Stimulated activated CD4-positive, alpha-beta T cell treated with anti-CD3 and anti-CD28 coated beads, Interleukin-2, amount 100 ng/mL, for 48 hours (primary cell): ENCODE measurements at places on chromosomes 5 and 9.

DNA sequence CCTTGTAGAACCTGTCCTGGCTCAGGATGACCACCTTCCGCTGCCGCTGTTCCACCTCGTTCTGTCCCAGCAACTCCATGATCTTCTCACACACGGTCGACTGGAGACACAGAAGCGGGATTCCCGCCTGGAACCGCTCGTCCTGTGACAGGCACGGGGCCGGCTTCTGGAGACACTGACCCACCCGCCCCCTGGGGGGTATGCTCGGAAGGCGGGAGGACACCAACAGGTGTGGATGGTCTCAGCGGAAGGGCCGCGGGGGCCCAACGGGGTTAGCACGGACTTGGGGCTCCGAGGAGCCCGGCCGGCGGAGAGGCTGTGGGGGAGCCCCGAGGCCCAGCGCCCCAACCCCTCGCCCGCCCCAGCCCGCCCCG, 530 bp downstream of the UCK1 start:
- DNase-seq: no peak

- DNase-seq: no peak
Measured at GRCh38 chr5:104266161-104266560, 703.6 kb upstream of the NUDT12 start.

DNA sequence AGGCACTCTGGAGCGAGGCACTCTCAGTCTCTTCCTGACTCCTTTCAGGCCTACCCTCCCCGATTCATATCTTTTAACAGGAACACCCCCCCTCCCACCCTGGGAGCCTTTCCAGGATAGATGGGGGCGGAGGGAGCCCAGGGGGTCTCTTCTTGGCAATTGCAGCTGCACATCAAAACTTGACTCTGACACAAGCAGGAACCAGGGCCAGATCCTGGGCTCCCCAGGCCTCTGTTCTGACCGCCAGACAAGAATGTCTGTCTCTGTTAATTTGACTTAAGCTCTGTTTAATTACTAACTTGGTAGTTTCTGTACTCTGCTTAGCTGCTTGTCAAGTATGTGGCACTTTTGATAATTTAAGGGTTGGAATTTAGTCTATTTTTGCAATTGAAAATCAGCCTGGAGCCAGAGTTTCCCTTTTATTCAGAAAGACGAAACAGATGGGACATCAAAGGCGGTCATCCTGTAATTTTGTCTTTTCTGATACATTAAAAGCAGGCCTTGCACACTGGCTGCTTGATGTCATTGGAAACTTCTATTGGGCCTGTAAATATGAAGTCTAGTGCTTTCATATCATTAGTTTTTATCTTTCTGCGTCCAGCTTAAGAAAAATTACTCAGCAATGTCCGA, 43.3 kb downstream of the ACTL7B start:
- no peak for DNase-seq

- peak; percentile 28 for DNase-seq
Measured at GRCh38 chr9:99822109-99822805, 572 bp downstream of the NR4A3 start.

GRCh38 chr9:114282926-114283325, 40.0 kb upstream of the ORM1 start:
- DNase-seq: no peak

DNA sequence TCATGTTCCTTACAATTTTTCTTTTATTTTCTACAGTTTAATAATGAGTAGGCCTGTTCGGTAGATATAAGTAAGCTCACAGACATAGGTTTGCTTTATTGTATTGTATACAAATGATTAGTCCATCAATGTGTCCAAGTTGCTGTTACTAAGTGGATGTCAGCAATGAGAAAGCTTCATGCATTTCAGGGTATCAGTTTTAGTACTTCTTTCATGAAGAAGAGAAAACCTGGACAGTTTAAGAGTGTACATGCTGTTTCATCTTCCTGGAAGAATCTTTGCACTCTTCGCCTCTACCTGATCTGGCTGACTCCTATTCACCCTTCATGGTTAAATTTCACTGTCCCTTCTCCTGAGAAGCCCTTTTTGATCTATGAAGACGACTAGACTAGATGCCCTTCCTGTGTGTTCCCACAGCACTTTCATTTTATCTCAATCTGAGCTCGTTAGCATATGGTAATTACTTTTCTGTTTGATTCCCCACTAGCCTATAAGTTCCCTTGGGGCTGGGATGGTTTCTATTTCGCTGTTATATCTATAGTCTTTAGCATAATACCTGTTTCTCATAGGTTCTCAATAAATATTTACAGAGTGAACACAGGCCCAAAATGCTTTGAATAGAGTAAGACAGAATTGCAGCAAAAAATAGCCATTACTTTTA, 70.7 kb downstream of the CETN3 start:
- no peak for DNase-seq

- DNase-seq: no peak
Measured at GRCh38 chr5:140628711-140629110, 4.3 kb downstream of the CD14 start.

GRCh38 chr9:16364347-16364746, 506.1 kb downstream of the BNC2 start:
- no peak for DNase-seq

- no peak for DNase-seq
Measured at GRCh38 chr9:2424619-2425033, 197.0 kb upstream of the VLDLR start.

- DNase-seq: no peak
Measured at GRCh38 chr5:81188962-81189361, 44.2 kb upstream of the CKMT2 start.

DNA sequence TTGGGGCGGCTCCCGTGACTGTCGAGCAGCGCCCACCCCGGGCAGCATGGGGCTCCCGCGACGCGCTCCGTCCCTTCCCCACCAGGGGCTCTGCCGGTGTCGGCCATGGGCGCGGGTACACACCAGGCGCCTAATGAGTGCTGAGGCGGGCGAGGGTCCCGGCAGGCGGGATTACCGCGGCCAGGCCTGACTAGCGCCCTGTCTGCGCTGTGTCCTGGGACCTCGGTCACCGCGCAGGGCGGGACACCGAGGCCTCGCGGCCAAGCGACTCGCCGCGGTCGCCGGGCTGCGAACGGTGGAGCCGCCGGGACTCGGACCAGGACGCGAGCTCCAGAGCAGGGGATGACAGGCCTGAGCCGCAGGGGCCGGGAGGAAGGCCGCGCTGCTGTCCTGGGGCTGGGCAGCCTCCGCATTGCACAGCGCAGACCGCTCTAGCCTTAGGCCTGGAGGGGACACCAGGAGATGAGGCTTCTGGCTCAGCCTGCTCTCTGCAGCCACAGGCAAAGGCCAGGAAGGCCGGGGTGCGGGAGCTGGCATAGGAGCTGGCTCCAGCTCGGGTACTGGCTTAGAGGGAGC, 14.1 kb downstream of the LCN10 start:
- DNase-seq: no peak

DNA sequence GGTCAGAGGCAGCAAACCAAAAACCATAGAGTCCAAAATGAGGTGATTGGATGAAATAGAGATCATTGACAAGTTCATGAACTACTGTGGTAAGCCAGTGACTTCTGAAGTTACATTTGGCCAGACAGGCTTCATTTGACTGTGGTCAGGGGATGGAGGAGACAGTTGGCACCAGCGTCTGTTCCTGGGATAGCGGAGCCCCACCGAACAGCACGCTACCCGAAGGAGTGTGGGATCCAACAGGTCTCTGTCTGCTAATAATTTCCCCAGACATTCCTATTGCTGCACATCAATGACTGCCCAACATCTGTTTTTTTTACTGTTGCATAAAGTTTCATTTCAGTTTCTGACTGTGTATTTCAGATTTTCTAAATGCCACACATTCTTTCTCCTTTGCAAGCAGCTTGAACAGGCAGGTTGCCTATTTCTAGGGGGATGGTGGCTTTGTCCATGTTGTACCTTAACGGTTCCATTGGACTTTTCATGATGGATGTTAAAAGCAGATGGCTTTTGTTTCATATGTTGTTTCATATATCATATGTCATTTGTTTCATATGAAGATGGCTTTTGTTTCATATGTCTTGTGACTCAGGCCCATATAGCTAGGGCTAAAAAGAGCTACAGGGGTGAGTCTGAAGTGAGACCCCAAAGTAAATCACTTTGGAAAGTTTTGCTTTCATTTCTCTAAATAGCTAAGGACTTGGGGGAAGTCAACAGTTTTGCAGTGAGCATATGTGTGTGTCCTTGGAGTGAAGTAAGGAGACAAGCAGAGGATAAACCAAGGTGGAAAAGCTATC, 180.8 kb downstream of the GOLPH3 start:
- no peak for DNase-seq

- no peak for DNase-seq
Measured at GRCh38 chr9:78001946-78002731, 29.5 kb downstream of the GNAQ start.

- DNase-seq: peak; percentile 89
Measured at GRCh38 chr9:131349881-131350563, 43.9 kb upstream of the PRRC2B start.

GRCh38 chr5:122155546-122155945, 26.2 kb downstream of the ZNF474 start:
- DNase-seq: no peak

GRCh38 chr9:119370816-119371215, 1.6 kb upstream of the BRINP1 start:
- DNase-seq: peak; percentile 4

DNA sequence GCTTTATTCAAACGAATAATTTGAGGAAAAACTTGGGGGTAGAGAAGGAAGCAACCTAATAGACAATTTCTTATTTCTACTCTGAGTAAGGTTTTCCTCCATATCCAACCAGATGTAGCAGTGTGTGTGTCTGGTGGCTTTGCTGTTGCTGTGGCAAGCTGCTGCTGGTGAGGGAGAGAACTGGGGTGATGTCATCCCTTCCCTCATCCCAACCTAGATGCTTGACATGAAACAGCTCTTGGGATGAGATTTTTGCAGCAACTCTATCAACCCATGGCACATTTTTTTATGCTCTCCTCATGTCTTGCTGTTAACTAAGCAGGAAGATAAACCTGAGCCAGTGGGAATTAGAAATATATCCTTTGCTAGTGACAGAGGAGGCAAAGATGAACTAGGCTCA, 135.8 kb downstream of the PCSK1 start:
- no peak for DNase-seq

DNA sequence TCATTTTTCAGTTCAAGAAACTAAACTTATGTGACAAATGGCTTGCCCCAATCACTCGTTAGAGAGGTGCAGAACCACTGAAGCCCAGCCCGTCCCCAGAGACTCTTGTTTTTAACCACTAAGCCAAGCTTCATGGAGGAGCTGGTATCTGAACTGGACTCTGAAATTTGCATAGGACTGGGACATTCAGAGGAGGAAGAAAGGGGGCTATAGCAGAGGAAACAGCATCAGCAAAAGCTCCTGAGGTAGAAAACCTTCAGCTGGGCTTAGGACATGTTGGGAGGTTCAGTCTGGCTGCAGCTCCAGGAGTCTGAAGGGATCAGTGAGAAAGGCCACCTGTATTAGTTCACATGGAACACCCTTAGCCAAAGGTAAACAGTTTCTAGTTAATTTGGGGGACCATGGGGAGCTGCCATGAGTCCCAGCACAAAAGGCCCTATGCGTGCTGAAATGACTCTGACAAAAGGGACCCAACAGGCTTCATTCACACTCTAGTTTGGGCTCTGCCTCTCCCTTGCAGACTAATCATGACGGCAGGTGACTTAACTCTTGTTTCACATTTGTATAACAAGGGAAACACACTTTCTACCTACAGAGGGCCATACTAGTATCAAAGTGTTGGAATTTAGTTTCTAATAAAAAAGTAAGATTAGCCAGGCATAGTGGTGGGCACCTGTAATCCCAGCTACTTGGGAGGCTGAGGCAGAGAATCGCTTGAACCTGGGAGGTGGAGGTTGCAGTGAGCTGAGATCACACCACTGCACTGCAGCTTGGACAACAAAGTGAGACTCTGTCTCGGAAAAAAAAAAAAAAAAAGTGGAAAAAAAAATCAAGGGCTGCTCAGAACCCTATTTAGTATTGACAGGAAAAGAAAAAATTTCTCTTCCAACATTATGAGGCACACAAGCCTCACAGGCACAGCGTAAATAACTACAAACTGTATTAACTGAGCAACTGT, 10.2 kb downstream of the FBXO10 start:
- DNase-seq: no peak

DNA sequence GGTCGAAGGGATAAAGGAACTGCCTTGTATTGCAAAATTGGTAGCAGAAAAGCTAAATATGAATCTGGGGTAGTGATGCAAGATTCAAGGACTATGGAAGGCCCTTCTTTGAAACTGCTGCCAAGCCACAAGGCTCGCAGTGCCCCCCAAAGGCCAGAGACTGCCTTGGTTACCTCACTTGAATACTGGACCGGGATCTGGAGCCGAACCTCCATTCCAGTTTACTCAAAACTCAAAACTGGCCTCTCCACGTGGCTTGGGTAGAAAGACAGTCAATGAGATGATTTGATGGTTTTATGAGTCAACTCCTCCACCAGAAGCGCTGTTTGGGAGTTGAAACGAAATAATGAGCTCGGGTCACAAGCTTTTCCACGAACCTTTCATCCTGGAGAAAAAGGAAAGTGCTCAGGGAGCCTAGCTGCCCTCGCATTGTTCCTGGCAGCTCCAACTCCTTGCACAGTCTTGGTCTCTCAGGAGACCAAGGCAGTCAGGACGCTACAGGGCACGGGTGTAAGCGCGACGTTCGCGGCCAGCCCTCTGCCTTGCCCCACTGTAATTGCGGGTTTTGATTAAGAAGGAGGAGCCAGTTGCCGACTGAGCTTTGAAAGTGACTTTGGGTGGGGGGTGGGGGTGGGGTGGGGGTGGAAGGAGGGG, 2.8 kb downstream of the ST8SIA4 start:
- no peak for DNase-seq

GRCh38 chr5:83401122-83401731, 70.3 kb upstream of the VCAN start:
- DNase-seq: no peak

DNA sequence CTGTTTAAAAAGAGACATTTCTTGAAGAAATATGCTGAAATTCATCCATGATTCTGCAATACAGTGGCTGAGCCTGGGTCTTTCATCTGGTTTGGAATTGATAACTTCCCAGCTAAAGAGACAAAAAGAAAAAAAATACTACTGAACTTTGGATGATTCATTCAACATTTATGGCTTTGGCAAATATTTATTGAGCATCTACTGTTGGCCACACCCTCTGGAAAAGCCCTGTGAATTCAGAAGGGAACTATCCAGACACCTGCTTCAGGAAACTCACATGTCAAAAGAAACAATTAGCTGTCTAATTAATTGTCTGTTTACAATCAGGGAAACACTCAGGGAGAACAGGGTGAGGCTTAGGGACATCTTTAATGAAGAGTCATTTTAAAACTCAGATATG, 17.8 kb upstream of the ZNF622 start:
- no peak for DNase-seq
